Diencephalon (tissue), 1 donor: ENCODE measurements at places on chromosomes 1 and 21. TPM values are rescaled to one million over a fixed set of nuclear protein-coding genes. Genes with fewer than 3 reads are reported as not detected.

The S100B gene
- 57.0 TPM for total RNA-seq

The PCAT6 gene
- not detected for total RNA-seq

The FALEC gene
- total RNA-seq: 0.92 TPM

The NFIA gene
- 36.9 TPM for total RNA-seq

The CCDC17 gene
- total RNA-seq: 0.46 TPM

The PLPPR5 gene
- total RNA-seq: 36.9 TPM

The LRRC3 gene
- 5.8 TPM for total RNA-seq

The NCDN gene
- total RNA-seq: 117 TPM

The CELA2B gene
- total RNA-seq: not detected

The ZNF684 gene
- total RNA-seq: 7.4 TPM

The PRDM16 gene
- 3.2 TPM for total RNA-seq

The SLC9C2 gene
- 4.8 TPM for total RNA-seq

The IVL gene
- total RNA-seq: not detected

The KDF1 gene
- total RNA-seq: 0.23 TPM

The GTF2B gene
- total RNA-seq: 52.4 TPM

The VAMP4 gene
- 25.8 TPM for total RNA-seq

The DDR2 gene
- 10.8 TPM for total RNA-seq

The PLPPR4 gene
- 126 TPM for total RNA-seq

The LHX4 gene
- not detected for total RNA-seq

The ATP1A4 gene
- under 0.01 TPM for total RNA-seq

The GPATCH3 gene
- total RNA-seq: 9.5 TPM

The OR2L2 gene
- 0.92 TPM for total RNA-seq

The C1orf167 gene
- not detected for total RNA-seq

The FAM110D gene
- 0.92 TPM for total RNA-seq

The EVI5 gene
- 78.4 TPM for total RNA-seq

The SYDE2 gene
- total RNA-seq: 4.4 TPM

The LCE1B gene
- not detected for total RNA-seq

The IRF6 gene
- 2.1 TPM for total RNA-seq

The CR1L gene
- not detected for total RNA-seq

The FNDC5 gene
- 30.2 TPM for total RNA-seq

The LRRC7 gene
- total RNA-seq: 127 TPM

The FAM43B gene
- 8.5 TPM for total RNA-seq

The FAM167B gene
- 0.46 TPM for total RNA-seq

The CFHR3 gene
- not detected for total RNA-seq

The SCYL3 gene
- 8.5 TPM for total RNA-seq

The CD5L gene
- total RNA-seq: 0.69 TPM

The LPAR3 gene
- 0.46 TPM for total RNA-seq

The RAB7B gene
- 0.69 TPM for total RNA-seq

The HFM1 gene
- 28.8 TPM for total RNA-seq

The UBL4B gene
- not detected for total RNA-seq

The TTC34 gene
- 0.46 TPM for total RNA-seq

The KRTAP12-2 gene
- total RNA-seq: not detected

The MYOG gene
- total RNA-seq: not detected

The AMY1B gene
- total RNA-seq: not detected

The IL12RB2 gene
- total RNA-seq: 3.5 TPM

The SPOCD1 gene
- 0.23 TPM for total RNA-seq

The CYP4A11 gene
- total RNA-seq: 0.23 TPM

The LIN28A gene
- total RNA-seq: not detected

The ABCD3 gene
- total RNA-seq: 80.5 TPM

The TLR5 gene
- 1.8 TPM for total RNA-seq

The NBPF4 gene
- total RNA-seq: 0.46 TPM

The FMO2 gene
- total RNA-seq: 1.2 TPM

The KRTAP19-1 gene
- total RNA-seq: not detected

The TNFRSF9 gene
- under 0.01 TPM for total RNA-seq

The RIPPLY3 gene
- total RNA-seq: 0.23 TPM
